H7 (cell line): ENCODE measurements at places on chromosomes 1 and 21.

DNA sequence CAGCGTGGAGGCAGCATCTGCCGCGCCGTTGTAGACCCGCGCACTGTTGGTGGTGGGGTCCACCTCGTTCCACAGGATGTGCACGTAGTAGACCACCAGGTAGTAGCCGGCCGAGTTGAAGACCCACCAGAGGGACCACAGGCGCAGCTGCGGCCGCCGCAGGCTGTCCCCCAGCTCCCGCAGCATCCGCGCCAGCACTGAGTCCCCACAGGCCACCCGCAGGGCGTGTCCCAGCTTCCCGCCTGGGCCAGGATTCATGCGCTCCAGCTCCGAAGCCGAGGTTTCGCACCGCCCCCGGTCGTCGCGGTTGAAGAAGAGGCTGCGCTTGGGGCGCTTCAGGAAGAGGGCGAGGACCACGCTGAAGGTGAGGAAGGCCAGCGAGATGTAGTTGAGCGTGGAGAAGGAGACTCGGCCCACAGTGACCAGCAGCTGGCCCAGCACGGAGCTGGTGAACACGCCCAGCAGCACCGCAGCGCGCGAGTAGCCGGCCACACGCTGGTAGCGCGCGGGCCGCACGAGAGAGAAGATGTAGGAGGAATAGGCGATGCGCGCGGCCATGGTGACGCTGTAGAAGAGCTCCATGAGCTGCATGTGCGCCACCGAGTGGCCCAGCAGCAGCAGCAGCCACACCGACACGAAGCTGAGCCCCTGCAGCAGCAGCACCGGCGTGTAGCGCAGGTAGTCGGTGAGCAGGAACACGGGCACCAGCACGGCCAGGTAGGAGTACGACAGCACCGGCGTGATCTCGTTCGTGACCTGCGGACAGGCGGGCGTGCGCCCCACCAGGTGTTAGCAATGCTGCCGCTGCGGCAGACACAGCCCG is 10.6 kb downstream of the SLC19A1 start:
- DNase-seq, result no peak

DNA sequence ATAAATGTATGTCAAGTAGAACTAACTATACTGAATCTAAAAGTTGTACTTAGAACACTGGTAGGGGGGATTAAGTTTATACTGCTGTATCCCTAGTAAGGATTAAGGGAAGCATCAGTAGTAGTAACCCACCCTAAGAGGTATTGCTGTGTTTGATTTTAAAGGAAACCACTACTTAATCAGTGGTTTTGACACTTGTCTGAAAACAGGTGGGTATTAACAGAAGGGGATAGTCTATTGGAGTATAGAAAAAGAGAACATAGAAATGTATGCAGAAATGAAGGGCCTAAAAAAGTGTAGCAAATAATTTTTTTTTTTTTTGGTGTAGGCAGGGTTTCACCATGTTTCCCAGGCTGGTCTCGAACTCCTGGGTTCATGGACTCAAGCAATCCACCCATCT is 2.2 kb downstream of the MIGA1 start:
- DNase-seq, result no peak

DNA sequence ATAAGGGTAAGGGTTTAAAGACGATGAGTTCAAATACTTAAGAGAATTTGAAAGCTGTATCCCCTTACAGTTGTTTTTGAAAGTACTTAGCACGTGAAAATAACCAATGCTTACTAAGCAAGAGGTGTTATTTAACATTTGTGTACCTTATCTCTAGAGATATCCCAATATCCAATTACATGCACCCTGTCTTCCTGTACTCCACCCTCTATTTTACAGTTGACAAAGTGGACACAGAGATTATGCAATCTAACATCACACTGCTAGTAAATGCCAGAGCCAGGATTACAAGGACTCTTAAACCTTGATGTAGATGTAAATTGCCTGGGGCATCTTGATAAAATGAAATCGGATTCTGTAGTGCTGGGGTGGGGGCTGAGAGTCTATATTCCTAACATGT is 72.0 kb downstream of the GDAP2 start:
- no peak for DNase-seq

- no peak for DNase-seq
These were observed 10.6 kb downstream of the USP25 start for GRCh38 chr21:15740383-15740782.

DNA sequence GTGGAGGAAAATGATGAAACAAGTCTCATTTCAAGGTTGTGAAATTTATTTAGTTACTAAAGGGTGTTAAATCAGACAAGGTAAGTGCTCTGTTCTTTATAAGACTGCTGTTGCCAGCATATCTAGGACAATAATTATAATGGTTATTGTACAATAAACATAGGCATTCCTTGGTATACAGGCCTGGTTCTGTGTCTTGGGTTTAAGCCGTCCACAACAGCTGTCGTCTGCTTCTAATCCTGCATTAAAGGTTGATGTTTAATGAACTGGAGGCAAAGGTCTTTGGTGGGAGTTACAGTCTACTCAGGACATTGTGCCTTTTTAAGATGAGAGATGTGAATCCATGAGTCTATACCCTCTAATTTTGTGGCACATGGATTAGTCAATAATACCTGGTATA is 23.4 kb upstream of the FMO4 start:
- no peak for DNase-seq
